NCI-H1048 (cell line): ENCODE measurements at places on chromosomes 7 and 10.

GRCh38 chr10:44828508-44829142 lies 82.5 kb upstream of the TMEM72 start:
- DNase-seq = no peak

- no peak for DNase-seq
Observed at GRCh38 chr7:93948106-93948505, 26.6 kb downstream of the GNG11 start.

DNA sequence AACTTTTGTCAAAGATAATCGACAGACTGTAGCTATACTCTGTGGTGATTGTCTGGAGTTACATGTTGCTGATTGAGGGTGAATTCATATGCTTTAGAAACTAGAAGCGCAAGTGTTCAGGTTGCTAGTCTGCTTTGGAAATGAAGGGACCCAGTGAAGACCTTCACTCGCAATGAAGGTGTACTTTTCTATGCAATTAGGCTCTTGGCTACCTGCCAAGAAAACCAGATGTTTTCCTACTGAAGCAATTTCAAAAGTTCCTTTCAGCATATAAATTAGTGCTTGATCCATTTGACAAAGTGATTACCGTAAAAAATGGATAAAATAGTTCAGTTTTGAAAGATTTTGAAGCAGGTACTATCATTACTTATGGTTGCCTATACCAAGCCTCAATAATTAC lies 10.0 kb upstream of the STK31 start:
- no peak for DNase-seq

- DNase-seq = no peak
Observed at GRCh38 chr10:102453502-102453901, 2.2 kb upstream of the C10orf95 start.

DNA sequence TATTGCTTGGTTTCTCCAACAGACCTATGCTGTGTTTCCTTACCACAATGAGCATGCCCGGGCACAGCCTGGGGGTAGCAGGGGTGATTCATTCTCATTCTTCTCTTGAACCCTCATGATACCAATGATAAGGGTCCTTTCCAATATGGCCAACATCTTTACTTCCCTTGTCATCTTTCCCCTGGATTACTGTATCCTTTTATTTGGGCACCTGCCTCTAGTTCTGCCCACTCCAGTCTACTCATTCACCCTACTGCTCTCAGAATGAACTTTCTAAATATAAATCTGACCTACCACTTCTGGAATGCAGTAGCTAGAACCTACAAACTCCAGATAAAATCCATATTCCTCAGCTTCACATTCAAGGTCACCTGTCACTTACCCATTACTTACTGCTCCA lies 26.4 kb upstream of the ITPRID1 start:
- no peak for DNase-seq

- no peak for DNase-seq
Observed at GRCh38 chr7:31464601-31465000, 49.3 kb upstream of the ITPRID1 start.

- no peak for DNase-seq
Observed at GRCh38 chr7:76358011-76358480, 745 bp downstream of the YWHAG start.

DNA sequence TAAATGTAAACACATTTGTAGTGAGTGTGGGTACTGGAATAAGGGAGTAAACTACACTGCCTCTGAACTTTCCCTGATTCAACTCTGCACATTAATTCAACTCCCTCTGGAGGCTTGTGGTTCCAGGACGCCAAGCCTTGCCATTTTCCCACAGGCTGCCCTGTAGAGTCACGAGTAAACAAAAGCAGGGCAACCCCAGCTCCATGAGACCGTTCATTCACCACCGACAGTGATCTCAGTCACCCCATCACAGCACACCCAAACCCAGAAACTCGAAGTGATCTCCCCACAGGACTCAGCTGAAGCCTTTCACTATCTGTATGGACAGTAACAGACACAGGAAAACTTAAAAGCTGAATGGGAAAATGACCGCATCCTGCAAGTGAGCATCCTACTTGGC lies 218.8 kb upstream of the FRMD4A start:
- DNase-seq = no peak

DNA sequence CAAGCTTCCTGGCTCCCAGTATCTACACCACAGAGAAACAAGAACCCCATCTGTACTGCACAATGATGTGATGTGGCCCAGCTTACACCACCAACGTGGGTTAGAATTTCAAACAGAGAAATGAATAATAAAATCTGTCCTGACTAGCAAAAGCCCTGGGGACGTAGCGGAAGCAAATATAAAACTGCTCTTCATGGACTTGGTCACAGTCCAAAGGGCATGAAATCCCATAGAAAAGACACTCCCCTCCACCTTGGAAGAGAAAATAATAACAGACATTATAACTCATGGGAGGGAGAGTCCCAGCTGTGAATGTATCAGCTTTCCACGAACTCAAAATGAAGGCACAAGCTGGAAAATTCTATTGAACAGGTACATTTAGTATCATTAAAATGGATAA lies 205.3 kb upstream of the GALNT17 start:
- no peak for DNase-seq
